ENCODE measurements at places on chromosomes 7 and 10.

DNA sequence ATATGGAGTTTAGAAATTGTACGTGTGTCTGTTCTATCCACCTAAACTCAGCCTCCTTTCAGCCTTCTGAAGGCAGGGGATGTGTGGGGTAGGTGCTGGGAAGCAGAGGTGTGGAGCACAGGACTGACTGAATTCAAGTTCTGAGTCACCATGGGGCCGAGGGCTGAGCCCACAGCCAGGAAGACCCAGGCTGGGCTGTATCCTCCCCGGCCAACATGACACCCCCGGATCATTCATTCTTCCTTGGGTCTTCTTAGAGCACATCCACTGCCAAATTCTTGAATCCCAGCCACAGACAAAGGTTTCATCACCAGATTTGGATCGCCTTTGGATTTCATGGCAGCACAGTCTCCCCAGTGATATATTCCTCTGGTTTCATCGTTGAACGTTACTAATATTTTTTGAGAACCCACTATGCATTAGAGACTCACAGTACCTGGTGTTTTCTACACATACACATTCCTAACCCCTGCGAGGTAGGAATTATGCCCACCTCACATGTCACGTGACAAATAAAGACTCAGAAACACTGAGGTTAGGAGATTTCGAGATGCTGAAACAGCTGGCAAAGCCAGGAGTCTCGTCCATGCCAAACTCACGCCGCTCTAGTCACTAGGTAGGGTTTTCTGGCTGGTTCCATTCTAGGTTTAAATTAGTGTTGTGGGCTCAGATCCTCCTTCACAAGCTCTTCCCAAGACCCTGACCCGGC lies 26.9 kb downstream of the CCDC3 start:
- DNase-seq: no peak

- DNase-seq: no peak
Observed at GRCh38 chr10:132957131-132957530, 14.8 kb upstream of the CFAP46 start.

GRCh38 chr7:81491573-81491972 lies 278.3 kb downstream of the HGF start:
- DNase-seq: no peak

- no peak for DNase-seq
Observed at GRCh38 chr10:7188456-7189050, 222.3 kb downstream of the SFMBT2 start.

DNA sequence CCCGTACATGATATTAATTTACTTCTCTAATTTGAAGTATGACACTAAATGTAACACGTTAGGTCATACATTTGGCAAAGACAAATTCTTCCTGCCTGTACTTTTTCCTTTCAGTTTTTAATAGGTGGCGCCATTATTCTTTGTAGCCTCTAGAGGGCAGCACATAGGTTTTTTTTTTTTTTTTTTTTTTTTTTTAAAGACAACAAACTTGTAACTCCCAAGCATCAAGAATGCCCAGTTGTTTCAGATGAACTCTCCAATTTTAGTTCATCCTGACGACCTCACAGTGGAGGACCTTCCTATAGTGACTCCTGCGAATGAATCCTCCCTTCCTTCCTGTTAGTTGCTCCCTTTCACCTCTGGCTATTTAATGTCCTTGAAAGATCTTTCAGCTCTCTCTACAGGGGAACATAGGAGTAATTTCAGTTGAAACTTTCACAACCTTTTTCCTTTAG lies 139.3 kb upstream of the HDAC9 start:
- no peak for DNase-seq

DNA sequence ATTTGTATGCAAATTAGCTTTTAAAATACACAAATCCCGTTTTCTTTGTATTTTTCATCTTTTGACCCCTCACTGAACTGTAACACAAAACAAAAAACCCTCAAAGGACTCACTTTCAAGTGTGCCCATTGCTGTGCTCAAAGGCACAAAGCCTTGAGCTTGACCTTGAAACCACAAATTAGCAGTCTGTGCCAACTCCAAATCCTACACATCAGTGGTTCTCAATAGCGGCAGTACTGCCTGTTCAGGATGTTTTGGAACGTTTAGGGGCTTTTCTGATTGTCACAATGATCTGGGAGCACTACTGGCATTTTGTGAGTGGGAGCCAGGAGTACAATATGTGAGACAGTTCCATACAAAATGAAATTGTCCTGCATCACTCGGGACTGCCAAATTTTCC lies 55.5 kb downstream of the KDM7A start:
- DNase-seq: no peak

DNA sequence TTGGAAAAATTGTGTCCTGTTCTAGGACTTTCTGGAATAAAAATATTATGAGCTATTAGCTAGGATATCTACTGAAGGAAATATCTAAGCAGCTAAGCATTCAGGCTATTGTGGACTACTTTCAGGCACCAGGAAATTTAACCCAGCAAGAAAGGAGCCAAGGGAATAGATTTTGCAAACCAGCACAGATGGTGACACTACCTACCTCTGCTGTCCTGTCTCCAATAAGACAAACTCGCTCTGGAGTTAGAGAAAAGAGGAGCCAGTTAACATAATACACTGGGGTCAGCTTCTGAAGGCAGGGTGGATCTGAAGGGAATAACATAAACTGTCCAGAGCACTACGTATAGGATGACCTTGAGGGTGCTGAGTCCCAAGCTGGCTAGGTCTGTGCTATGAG lies 223.7 kb upstream of the PRSS58 start:
- no peak for DNase-seq

GRCh38 chr7:89311886-89312285 lies 516.3 kb upstream of the TEX47 start:
- no peak for DNase-seq

- no peak for DNase-seq
Observed at GRCh38 chr7:116547347-116547746, 22.5 kb downstream of the CAV1 start.

- DNase-seq: no peak
Observed at GRCh38 chr10:72323771-72324191, 30.9 kb downstream of the DNAJB12 start.

DNA sequence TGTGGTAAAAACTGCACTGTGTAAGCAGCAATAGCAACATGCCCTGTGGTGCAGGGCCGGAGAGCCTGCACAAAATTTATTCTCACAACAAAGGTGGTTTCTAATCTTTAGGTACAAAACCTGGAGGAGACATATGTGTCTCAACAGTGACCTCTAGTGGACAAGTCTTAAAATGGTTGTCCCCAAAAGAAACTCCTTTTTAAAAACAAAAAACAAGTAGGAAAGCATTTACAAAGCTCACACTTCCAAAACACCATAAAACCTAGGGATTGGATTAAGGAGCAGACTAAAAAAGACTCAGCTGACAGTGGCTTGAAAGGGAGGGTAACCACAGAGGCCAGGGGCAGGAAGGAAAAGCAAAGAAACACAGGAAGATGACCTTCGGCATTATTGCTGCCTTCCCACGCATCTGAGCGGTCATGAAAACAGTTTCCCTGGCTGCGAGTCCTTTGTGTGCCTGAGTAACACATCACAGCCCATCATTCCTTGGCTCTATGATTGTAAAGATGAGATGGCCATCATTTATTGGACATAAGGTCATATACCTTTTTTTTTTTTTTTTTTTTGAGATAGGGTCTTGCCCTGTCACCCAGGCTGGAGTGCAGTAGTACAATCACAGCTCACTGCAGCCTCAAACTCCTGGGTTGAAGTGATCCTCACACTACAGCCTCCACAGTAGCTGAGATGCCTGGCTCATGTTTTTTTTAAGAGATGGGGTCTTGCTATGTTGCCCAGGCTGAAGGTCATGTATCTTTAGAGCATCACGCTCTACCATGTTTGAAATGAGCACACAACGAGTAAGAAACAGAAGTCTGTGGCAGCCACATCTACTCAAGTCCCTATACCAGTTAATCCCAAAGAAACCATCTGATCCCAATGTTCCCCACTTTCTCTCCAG lies 39.5 kb downstream of the RSU1 start:
- DNase-seq: no peak

Data from activated CD4-positive, alpha-beta T cell treated with anti-CD3 and anti-CD28 coated beads, Interleukin-2, amount 50 U/mL, for 24 hours (primary cell).